ENCODE measurements at places on chromosomes 12 and 14.
A peak's percentile ranks its signal among the peaks of the same experiment; 100 is the strongest.

DNA sequence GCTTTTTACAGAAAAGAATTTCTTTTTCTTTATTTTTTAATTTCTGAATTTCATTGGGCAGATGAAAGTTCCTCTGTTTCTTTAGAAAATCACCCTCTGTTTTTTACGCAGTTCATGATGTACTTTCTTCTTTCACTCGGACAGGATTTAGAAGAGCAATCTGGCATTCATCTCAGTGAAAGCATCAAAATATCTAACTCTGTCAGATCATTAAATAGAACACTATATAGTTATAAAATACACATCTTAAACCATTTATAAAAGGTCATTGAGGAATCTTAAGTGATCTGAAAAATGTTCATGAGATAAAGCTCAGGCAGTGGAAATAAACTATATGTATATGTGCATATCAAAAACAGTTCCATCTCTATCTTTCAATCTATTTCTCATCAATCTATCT lies 3.9 kb downstream of the IFNG-AS1 start:
- no peak for DNase-seq

- no peak for DNase-seq
Observed at GRCh38 chr14:55814873-55815272, 234.9 kb downstream of the KTN1 start.

DNA sequence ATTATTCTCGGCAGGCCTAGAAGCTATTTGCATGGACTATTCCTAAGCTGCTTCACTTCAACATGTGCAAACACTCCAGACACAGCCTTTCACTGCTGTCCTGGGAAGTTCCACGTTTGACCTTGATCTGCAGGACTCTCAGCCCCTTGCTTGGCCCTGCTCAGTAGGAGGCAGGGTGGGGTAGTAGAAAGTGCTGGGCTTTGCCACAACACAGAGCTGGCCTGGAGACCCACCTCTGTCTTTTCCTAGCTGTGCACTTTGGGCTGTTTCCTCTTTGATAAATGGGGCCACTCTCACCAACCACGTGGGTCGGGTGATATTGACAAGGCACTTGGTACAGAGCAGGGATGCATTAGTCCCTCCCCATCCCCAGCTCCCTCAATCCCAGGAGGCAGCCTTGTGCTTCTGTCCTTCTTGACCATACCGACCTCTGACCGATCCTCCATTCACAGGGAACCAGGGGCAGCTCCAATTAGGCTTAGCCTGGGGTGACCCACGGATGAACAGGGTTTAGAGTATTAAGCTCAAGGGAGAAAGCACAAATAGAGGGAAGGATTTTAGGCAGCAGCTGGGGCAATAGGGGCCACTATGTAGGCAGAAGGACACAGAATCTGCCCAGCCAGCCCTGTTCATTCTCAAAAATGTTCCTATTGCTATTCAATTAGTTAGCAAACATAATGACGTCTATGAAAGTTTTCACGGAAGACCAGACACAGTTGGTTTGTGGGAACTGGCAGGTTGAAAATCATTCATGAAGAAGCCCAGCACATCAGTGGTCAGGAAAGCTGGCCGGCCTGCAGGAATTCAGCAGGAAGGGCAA lies 63.3 kb downstream of the SYNE3 start:
- no peak for DNase-seq

- peak; percentile 93 for DNase-seq
Observed at GRCh38 chr12:110742718-110743570, at the start of gene PPP1CC. PPP1CC (minus strand) TSS chr12:110742891; CDS start chr12:110742707, 184 bp downstream.

DNA sequence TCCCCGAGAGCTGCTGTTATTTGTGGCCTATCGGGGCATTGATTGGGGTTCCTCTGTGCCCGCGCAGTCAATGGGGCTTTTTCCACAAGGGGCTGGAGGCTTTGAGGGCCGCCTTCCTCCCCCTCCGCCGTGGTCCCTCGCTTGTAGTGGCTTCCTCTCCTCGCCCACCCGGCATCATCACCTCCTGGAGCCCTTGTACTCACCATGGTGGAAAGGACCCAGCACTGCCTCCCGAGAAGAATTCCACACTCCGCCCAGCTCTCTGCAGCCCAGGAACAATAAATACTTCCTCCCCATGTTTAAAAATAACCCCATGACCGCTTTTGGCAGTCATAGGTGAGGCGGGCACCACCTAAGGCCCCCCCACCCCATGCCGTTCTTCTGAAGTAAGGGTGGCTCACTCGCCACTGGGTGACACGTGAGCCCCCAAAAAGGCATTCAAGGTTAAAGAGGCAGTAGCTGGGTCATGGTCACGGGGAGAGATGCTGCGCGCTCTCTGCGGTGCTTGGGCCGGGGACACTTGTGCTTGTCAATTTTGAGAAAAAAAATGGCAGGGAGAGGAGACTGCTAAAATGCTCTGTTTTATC lies at the start of gene MYL2:
MYL2 (minus strand) TSS at position 256 of the 587 bp plus-strand sequence; CDS start at position 206, 50 bp downstream.
- no peak for DNase-seq

DNA sequence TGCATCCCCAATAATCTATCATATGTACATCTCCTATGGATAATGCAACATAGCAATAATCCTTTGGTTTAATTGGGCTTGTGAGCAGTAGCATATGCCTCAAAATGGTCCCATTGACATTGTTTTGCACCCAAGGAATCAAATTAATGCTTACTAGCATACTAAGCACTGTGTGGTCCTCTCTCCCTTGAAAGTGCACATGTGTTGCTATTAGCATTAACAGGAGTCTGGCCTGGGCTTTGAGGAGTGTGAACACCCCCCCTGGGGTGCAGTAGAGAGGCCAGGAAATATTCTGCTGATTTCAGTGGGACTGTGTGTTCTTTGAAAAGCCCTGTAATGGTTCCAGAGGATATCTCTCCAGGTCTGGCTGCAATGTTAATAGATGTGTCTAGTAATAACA lies 1148.4 kb downstream of the VRK1 start:
- no peak for DNase-seq

DNA sequence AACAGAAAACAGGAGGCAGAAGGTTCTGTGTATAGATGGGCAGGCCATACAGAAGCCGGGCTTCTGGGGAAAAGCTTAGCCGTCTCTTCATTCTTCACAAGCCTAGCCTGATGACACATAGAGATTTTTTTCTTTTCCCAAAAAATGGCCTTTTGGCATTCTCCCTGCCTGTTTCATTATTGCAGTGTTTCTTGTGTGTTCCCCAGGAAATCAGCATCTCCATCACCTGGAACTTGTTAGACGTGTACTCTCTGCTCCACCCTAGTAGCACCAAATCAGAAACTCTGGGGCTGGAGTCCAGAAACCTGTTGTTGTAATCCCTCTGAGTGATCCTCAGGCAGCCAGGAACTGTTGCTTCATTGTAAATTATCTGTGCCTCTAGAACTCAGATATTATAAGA lies 388.1 kb downstream of the CCDC91 start:
- DNase-seq, result no peak

DNA sequence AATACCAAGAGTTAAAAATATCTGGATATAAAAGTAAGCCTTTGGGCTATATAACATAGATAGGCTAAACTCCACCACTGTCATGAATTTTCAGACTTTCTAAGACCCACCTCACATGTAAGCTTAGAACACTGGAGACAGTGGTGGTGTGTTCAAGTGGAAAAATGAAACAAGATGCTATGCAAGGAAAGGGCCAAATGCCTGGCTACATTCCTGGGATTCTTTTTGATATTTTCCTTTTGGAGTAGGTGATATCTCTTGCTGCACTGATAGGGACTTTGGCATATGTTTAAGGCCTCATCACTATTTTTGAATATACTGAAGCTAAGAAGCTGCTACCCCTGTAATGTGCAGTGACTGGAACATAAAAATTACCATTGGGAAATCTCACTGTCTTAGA lies 341.3 kb downstream of the SLC16A7 start:
- DNase-seq, result no peak

DNA sequence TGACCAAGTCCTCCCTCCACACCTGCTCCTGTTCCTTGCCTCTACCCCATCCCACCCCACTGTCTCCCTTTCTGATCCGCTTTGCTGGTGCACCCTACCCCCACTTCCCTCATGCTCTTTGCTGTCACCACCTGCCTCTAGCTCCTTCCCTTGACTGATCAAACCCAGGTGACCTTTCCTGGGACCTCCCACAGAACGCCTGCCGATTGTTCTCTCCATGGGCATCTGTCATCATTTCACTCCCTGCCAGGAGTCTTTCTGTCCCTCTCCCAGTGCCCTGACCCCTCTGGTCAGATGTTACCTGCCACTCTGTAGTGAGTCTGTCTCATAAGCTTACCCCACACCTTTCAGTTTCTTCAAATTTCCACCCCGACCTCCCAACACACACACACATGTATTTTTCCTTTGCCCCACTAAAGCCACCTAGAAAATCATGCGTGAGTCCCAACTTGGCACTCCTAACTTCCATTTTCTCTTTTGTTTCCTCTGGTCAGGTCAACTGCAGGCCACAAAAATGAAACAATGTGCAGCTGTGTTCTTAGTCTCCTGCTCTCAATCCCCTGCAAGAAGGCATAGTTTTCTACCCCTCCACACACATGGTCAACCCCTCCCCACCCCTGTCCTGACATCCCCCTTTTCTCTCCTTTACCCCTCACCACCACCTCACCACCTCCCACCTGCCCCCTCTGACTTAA lies 229.8 kb downstream of the DPF3 start:
- no peak for DNase-seq

- no peak for DNase-seq
Observed at GRCh38 chr12:58803908-58804307, 116.4 kb downstream of the LRIG3 start.

DNA sequence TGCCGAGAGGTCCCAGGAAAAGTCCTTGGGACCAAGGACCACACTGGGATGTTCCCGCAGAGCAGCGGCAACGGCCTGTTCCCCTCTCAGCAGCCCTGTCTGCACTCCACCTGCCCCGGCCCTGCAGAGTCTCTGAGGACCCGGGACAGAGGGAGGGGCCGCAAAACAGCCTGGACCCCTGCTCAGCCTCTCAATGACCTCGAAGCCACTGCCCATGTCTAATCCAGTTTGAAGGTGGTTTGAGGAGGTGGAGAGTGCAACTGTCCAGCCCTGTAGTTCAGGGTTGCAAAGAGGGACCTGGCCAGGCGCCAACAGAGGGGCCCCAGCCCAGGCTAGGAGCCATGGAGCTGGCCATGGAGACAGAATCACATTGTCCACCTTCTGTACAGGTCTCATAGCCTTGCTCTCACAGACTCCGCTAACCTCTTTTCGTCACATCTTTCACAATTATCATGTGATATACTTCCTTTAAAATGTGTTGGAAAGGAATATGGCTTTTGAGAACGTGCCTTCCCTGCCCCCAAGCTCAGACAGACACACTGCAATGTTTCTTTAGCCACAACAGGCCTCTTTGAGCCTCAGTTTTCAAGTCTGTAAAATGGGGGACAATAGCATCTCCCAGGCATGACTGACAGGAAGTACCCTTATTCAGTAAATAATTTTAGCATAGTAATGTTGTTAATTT lies 49.3 kb downstream of the ACTN1 start:
- no peak for DNase-seq

DNA sequence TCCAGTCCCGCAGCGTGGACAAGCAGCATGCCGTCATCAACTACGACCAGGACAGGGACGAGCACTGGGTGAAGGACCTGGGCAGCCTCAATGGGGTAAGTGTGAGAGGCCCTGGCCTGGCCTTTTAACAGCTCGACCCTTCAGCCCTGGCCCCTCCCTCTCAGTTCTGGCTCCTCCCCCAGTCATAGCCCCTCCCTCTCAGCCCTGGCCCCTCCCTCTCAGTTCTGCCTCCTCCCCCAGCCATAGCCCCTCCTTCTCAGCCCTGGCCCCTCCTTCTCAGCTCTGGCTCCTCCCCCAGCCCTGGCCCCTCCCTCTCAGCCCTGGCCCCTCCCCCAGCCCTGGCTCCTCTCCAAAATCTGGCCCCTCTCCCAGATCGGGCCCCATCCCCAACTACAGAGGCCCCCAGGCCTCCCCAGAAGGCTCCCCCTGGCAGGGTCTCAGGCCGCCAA lies 11.2 kb downstream of the CEP170B start:
- no peak for DNase-seq

DNA sequence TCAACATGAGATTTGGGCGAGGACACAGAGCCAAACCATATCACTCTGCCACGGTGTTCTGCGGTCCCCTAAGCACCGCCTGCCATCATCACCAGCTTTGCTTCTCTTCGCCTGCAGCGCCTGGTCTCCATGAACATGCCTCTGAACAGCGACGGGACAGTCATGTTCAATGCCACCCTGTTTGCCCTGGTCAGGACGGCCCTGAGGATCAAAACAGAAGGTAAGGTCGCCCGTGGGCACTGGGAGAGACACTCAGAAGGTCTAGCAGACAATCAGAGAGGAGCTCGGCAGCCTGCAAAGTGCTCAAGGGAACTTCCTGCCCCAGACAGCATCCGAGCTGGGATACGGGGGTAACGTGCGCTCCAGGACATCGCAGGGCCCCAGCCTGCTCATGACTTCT lies 126.0 kb upstream of the FKBP4 start:
- DNase-seq, result no peak

DNA sequence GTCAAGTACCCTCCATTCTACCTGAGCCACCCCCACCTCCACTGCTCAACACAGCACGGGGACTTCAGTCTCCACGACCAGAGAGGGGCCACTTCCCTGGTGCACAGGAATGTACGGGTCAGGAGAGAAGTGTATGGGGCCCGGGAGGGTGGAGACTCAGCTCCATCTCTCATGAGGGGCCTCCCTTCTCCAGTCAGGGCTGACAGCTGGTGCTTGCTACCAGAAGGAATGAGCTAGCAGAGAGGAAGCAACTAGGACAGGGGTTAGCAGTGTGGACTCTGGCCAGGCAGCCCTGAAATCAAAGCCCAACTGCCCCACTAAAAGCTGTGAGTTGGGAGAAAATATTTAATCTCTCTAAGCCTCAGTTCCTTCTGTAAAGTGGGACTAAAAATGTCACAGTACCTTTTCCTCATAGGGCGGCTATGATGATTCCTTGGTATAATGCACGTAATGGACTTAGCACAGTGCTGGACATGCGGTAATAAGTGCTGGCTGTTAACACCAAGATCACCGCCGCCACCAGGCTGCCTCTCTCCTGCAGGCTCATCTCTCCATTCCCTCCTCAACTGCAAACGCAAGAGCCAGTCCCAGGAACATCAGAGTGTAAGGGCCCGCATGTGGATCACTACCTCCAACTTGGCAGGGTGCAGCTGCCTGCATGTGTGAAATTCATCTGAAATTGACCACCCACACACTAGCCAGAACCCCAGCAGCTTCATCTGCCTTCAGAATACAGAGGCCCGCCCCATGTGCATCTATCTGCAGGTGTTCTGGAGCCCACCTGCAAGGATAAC lies 14.6 kb downstream of the ACTN1 start:
- no peak for DNase-seq

DNA sequence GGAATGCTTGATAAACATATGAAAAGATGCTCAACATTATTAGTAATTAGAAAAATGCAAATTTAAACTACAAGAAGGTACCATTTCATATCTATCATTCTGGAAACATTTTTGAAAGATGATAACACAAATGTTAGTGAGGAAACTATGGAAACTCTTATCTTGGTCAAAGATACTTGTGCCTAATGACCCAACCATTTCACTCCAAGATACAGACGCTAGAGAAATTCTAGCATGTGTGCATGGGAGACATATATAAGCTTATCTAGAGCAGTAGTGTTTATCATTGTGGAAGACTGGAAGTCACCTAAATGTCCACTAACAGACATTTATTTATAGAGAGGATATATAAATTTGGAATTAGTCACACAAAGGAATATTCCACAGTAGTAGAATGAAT lies 143.1 kb upstream of the HMGA2 start:
- DNase-seq, result no peak

GRCh38 chr12:9037431-9037830 lies 48.1 kb downstream of the KLRG1 start:
- no peak for DNase-seq
